ENCODE measurements at places on chromosomes 3 and 15. TPM values are rescaled to one million over a fixed set of nuclear protein-coding genes. Genes with fewer than 3 reads are reported as not detected.

AHSG gene
- total RNA-seq, result not detected

DNA sequence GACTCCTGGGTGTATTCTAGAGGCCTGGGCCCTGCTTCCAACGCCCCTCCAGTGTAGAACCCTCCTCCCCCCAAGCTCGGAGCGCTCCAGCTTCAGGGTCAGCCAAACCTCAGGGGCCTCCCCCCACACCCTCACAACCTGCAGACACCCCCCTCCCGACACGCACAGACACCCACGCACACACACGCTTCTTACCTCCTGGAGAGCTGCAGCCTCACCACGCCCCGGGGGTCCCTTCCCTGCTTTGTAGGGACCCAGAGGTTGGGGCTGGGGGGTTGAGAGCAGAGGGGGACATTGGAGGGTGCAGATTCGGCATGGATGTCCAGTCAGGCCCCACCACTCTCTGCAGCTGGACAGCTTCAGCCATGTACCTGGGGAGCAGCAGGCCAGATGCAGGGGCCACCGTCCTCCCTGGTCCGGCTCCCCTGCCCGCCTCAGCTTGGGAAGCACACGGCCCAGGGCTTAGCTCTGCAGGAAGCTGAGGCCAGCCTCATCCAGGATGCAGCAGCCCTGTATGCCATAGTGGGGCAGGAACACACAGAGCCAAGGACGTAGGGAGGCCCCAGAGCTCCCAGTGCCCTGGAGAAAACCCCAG, 13.0 kb downstream of the ZDHHC19 start:
- peaks cover 31% of the 10 kb centered on the region for H3K4me1 ChIP-seq
- H3K27me3 ChIP-seq, result no peaks in the 10 kb centered on the region
- no peak for DNase-seq
- no peaks in the 10 kb centered on the region for H3K36me3 ChIP-seq

DNA sequence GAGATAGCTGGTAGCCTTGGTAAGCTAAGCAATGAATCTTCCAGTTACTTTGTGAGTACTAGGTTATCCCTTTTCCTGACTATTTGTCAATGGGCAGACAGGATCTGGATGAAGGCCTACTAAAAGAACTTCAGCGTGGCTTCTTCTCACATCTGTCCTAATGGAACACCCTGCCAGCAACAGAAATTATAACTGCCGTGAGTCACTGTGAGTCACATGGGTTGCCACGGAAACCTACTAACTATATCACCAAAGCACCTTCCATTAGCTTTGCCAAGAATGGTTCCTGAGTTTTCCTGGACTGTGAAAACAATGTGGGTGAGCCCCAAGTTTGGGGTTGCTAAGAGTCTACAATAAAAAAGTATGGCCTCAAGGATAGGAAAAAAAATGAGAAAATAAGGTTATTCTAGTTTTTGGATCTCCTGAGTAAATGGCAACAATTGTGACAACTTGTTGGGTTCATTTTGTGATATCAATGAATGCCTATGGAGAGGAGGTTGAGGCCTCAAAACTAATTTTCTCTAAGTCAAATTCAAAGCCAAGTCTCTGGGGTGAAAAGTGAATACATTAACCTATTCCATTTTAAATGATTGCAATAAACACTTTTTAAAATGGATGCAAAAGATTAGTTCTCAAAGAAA, 195.1 kb upstream of the ICE2 start:
- no peak for DNase-seq
- no peaks in the 10 kb centered on the region for H3K4me1 ChIP-seq
- no peak overlapping the region for H3K4me3 ChIP-seq
- H3K36me3 ChIP-seq, result no peaks in the 10 kb centered on the region
- H3K27ac ChIP-seq, result no peak overlapping the region

DNA sequence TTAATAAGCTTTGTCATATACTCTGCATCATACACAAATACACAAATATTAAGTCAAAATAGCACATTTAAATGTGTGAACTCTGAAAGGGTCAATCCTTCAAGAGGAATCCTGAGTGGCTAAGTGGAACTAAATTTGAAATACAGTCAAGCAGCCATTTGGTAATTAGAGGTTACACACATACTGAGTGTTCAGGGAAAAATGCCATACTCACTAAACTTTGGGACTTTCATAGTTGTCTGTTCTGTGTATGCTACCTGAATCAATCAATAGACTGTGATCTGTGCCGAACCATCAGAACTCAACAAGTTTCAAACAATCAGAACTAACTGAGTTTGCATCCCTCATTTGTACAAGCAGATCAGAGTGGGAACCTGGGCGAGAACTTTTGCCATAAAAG, 15.3 kb downstream of the ANKRD28 start:
- no peaks in the 10 kb centered on the region for H3K4me1 ChIP-seq
- DNase-seq, result no peak
- peaks cover 2% of the 10 kb centered on the region for H3K36me3 ChIP-seq
- H3K4me3 ChIP-seq, result no peak overlapping the region
- no peaks in the 10 kb centered on the region for H3K27me3 ChIP-seq
- no peak overlapping the region for H3K27ac ChIP-seq

- H3K36me3 ChIP-seq, result no peaks in the 10 kb centered on the region
- H3K27me3 ChIP-seq, result no peaks in the 10 kb centered on the region
- no peak for DNase-seq
- H3K4me3 ChIP-seq, result no peak overlapping the region
These were observed 92.3 kb downstream of the RAP2B start for GRCh38 chr3:153254361-153254760.

DNA sequence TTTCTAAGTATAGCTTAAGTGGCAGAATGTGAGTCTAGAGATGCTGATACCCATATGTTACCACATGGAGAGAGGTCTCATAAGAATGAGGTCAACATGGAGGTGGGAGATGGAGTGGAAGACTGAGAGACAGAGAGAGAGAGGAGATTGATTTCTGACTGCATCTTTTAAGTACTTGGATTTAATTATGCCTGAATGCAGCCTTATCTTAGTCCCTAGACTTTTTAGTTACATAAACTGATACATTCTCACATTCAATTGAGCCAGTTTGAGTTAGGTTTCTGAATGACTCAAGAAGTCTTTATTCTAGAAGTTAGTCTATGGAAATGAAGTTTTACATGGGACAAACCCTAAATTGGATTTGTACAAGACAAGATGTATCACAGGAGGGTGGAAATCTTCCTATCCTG, 58.5 kb upstream of the TNFSF10 start:
- H3K27me3 ChIP-seq, result no peaks in the 10 kb centered on the region
- H3K36me3 ChIP-seq, result no peaks in the 10 kb centered on the region
- no peak for DNase-seq
- no peak overlapping the region for H3K27ac ChIP-seq
- H3K4me3 ChIP-seq, result no peak overlapping the region

DNA sequence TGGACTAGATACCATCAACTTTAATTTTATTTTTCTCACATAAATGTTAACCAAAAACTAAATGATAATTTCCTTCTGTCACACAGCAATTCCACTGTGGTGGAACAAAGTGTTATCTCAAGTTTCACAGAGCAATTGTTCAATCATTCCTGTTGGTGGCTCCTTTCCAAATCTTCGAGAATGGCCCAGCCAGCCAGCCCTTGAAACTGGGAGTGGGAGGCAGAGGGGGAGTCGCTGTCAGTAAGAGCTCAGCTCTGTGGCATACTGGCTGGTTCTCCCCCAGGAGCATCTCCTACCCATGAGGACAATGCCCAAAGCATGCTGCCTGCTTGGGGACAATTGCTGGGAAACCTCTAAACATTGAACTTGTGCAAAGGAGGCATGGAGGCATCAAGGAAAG, 47.7 kb downstream of the MECOM start:
- H3K27me3 ChIP-seq, result peaks cover 4% of the 10 kb centered on the region
- DNase-seq, result no peak
- H3K27ac ChIP-seq, result no peak overlapping the region

Data from CD4-positive, CD25-positive, alpha-beta regulatory T cell (primary cell).